ENCODE measurements at places on chromosomes 5 and 9.

DNA sequence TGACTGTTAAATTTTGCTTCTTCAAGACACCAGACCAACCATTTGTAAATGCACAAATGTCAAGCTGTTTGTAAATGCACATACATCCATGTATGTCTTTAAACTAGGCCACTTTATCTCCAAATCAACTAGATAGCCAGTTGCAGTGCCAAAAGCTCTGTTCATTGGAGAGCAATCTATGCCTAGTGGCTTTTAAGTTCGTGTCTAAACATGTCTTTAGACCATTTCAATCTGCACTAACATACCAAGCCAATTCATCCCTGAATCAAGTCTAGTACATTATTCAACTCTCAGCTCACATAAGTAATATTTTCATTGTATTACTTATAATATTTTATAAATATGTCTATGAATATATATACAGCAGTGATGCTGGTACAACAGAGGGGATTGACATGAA, 985.9 kb downstream of the CDH18 start:
- DNase-seq = no peak

DNA sequence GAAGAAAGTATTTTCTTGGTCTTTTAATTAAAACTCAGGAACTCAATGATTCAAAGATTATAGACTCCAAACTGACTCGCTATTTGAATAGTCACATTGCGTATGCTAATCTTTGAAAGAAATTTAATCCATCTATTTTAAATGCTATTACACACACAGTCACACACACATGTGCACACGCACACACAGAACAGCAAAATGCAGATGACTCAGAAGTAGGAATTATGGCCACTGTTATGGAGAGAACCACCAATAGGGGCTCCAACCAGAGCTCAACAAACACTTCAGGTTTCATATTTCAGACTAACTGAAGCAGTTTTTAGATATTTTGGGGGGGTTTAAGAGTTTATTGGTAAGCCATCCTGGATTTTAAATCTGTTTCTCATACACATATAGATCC, 1917.9 kb downstream of the EFNA5 start:
- DNase-seq = no peak

DNA sequence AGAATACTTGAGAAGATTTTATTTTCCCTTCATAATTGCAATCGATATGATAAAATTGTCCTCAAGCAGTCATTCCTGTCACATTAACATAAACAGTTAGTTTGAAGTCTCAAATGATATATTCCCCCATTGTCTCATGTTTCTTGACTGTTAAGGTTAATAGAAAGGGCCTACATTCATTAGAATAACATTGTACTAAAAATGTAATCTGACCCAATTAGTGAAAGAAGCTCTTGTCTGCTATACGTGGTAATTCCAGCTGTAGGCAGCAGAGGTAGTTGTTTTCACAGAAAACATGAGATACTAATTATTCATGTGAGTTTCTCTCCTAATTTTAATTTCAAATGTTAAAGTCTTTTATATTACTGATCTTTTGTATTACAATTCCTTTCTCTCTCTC, 25.9 kb upstream of the AP3B1 start:
- DNase-seq = no peak

- DNase-seq = no peak
These were observed 53.8 kb downstream of the GLRA1 start for GRCh38 chr5:151870820-151871219.

DNA sequence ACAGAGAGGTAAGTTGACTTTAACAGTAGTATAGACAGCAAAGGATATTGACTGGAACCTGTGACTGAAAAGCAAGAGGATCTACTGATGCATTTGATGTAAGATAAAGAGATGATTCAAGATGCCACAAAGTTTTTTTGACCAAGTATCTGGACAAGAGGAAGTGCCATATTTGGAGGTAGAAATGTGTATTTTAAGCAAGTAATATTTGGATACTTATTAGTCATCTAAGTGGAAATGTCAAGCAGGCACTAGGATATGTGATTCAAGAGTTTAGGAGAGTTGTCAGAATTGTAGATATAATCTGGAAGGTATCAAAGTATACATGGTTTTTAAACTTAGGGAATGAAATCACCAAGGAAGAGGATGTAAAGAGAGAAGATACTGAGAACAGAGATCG, 686.1 kb upstream of the CHD1 start:
- DNase-seq = no peak

GRCh38 chr5:66494437-66494836, 101.8 kb upstream of the MAST4 start:
- peak; percentile 13 for DNase-seq

DNA sequence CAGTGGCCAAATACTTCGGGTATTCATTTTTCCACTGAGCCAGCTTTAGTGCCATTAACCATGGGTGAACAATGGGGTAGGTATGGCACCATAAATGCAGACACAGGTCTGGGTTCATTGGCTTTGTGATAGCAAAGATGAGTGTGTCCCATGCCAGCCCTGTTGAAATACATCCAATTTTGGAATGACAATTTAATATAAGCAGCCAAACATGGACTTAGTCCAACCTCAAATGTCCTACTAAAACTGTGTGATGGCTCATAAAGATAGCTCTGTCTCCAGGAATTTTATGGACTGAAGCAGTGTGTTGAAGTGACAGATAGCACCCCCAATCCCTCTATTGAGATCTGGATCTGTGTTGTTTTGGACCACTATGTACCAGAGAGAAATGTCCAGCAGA, 514.9 kb downstream of the RASEF start:
- DNase-seq = no peak

GRCh38 chr9:13513716-13514444, 234.4 kb upstream of the MPDZ start:
- DNase-seq = no peak

- no peak for DNase-seq
These were observed 35.8 kb upstream of the ZNF608 start for GRCh38 chr5:124782262-124782661.

DNA sequence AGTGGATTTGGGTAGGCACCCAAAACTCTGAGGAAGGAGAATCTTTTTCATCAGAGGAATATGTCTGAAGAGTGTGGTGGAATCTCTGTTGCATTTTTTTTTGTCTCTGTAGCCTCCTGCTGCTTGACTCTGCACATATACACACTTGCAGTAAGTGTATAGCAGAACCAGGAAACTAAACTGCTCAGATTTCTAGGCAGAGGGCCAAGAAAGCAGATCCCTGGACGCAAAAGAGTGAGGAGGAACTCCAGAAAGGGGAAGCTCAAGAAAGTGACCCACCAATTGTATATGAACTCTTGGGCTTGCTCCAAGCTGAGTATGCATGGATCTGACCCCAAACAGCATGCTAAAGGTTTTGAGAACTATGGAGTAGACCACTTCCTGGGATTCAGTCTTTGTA, 181.8 kb downstream of the GADD45G start:
- no peak for DNase-seq

GRCh38 chr9:83792746-83793145, 24.8 kb downstream of the GKAP1 start:
- DNase-seq = no peak

DNA sequence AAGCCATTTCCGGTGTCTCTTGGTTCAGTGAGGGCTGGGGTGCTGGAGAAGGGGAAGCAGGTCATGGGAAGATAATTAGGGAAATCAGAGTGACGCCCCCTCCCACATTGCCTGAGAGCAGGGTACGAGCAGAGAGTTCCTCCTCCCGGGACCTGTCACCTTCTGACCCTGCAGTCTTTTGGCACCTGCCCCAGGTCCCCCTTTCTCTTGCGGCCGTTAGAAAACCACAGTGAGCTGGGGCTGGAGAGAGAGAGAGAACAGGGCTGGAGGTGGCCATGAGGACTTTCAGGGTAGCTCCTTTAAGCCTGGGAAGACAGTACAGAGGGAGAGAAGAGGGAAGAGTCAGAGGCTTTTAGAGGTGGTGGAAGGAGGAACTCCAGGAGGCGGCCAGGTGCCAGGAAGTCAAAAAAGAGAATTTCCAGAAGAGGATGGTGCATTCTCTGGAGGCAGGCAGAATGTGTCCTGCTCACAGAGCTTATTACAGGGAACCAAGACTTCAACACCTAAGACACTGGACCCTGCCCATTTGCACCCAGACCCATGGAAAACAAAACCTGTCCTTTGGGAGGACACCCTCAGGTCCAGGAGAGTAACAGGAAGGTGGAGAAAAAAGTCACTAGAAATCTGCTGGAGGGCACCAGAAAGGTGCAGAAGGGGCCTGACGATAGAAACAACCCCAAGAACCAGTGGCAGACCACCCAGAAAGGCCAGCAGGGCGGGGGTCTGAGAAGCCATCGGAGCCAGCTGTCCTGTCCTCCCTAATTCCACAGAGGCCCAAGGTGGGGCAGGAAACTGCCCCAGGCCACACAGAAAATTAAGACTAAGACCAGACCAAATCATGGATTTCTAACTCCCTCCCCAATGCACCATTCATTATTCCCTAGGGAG, 6.5 kb upstream of the ACSL6 start:
- DNase-seq = no peak

DNA sequence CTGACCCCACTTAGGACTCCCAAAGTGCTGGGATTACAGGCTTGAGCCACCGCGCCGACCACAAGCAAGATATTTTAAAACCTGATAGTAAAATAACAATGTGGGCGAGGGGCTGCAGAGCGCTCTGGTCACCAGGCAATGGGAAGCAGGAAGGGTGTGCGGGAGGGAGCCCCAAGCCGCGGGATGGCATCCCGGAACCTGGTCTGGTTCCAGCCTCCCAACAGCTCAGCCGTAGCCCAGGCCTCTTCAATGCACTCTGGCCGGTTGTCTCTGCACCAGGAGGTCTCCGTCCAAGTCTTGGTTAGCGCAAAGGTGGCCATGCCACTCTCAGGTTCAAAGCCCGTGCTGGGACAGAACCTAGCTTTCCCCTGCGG, 694 bp upstream of the UAP1L1 start:
- DNase-seq = no peak

- no peak for DNase-seq
These were observed 558.5 kb downstream of the EFNA5 start for GRCh38 chr5:107112216-107112615.

DNA sequence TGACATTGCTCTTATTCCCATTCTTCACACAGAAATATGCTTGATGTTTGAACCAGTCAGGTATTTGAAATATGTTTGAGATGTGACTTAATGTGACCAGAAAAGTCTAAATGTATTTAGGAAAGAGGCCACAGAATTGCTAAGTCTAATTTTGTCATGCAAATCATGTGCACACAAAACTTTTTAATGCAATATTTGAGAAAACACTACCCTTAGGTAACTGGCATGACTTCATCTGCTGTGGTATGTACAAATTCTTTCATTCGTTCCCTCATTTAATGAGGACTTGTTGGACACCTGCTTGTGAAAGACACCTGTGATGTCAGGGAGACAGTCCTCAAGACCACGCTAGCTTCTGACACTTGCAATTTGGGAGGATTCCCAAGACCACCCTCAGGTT, 21.1 kb upstream of the SLC46A2 start:
- no peak for DNase-seq

- no peak for DNase-seq
These were observed 427.6 kb downstream of the GADD45G start for GRCh38 chr9:90032296-90033027.

DNA sequence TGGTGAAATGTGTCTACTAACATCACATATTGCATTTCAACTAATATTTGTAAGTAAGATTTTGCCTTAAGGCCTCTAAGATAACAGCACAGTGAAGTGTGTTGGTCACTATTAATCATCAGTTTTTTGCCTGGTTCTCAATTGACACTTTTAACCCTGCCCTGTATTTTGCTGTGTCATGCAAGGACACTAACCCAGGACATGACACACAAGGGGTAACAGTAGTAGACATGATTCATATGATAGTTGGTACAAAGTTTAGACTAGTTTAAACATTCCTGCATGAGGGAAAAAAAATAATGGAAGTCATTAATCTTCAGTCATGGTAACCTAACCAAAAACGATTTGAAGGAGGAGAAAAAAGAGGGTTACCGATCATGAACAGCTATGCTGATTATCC, 207.0 kb downstream of the DEPDC1B start:
- no peak for DNase-seq

- no peak for DNase-seq
These were observed 4.2 kb upstream of the HAVCR2 start for GRCh38 chr5:157113002-157113401.

- DNase-seq = no peak
These were observed 5.7 kb downstream of the RCL1 start for GRCh38 chr9:4798281-4799032.

- DNase-seq = peak; percentile 26
These were observed 6.1 kb downstream of the S100Z start for GRCh38 chr5:76855961-76856360.

- no peak for DNase-seq
These were observed 44.1 kb downstream of the PJA2 start for GRCh38 chr5:109365653-109366052.

GRCh38 chr5:107196500-107197059, 474.2 kb downstream of the EFNA5 start:
- DNase-seq = no peak

DNA sequence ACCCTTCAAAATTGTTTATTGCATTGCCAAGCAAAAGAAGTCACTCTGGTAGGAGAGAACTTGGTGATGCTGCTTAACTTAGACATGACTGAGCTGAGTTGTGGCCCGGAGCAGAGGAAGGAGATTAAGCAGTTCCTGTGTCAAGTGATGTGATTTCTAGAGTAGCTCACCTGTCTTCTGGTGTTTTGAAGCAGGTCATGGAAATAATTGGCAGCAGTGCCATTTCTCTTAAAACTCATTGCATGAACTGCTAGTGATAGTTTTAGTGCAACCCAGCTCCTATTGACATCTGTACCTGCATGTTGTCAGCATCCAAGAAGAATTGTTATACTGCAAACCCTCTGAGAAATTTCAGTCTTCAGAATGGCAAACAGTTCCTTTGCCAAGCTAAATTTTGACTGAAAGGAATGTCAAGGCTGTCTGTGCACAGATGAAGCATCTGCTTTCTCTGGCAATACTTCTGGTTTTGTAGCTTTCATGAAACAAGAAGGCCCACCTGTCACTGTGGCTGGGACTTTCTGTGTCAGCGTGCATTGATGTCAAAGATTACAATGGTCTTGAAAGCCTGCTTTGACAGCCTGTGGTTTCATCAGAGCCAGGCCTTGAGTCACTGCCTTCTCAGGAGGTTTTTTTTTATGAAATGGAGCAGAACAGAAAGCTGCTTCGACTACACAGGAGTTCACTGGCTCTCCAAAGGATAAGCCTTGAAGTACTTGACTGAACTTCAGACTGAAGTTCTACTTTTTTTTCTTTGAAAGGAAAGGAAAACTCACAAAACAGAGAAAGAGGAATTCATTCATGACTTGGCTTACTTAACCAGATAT, 90.6 kb downstream of the RALGPS1 start:
- peak; percentile 78 for DNase-seq

GRCh38 chr5:89230178-89230577, 347.2 kb upstream of the MEF2C start:
- DNase-seq = no peak

DNA sequence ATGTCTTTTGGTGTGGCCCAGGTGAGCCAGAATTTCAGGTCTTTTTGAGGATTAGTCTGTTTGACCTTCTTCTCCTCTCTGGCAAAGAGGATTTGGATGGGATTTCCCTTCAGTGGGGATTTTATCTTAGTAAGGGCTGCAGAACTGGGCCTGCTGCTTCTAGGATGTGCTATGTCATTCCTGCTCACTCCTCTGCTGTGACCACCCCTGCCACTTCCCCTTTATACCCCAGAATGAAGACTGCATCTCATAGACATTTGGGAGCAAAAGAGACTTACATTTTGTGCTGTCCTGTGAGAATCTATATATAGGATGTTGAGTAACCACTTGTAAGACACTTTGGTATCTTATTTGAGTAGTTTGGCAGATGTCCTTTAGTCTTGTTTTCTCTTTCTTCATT, 76.2 kb downstream of the ARHGAP26 start:
- DNase-seq = no peak

GRCh38 chr5:154811653-154812465, 38.5 kb downstream of the FAXDC2 start:
- peak; percentile 60 for DNase-seq

- DNase-seq = no peak
These were observed 9.2 kb upstream of the PHYHD1 start for GRCh38 chr9:128911529-128912035.

Measured in activated CD4-positive, alpha-beta T cell treated with anti-CD3 and anti-CD28 coated beads, Interleukin-2, amount 50 U/mL, for 48 hours (primary cell).